ENCODE measurements at places on chromosomes 1 and 21.
A peak's percentile ranks its signal among the peaks of the same experiment; 100 is the strongest.

DNA sequence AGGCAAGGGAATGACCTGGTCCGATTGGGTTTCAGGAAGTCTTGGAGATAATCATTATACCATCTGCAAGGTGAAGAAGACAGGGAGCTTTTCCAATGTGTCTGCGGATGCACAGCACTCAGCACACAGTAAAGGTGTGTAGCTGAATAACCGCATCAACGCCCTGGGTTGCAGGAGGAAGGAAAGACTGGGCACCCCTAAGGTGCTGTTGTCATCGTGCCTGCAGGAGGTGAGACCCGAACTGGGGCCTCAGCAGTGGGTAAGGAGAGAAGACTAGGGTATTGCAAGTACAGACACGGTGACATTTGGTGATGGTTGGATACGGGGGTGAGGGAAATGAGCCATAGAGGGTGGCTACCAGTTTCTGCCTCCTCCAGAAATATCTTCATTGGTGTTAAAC is 1.1 kb upstream of the TRIM62 start:
- no peak for DNase-seq

GRCh38 chr1:184442260-184442659 is 55.4 kb downstream of the C1orf21 start:
- no peak for DNase-seq

DNA sequence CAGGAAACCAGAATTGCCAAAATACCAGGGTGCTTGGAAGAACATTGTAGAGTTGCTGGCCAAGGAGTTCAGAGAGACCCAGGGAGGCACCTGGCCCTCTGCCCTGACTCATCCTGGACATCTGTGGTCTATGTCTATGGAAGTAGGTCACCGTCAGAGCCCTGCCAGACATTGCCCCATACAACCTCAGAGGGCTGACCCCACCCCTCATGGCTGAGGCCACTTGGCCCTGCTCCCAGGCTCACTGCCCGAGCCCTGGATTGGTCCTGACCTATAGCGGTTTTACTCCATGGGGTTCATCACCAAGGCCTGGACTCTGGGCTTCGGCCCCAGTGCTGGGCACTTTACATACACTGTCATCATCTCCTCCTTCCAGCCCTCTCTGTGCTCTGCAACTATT is 233.1 kb downstream of the PTPRU start:
- DNase-seq, result no peak

- no peak for DNase-seq
Observed at GRCh38 chr1:244974550-244974949, 110.2 kb upstream of the HNRNPU start.

GRCh38 chr1:231893400-231894102 is 267.0 kb downstream of the DISC1 start:
- DNase-seq, result no peak

- DNase-seq, result no peak
Observed at GRCh38 chr1:33234588-33234990, 21.7 kb upstream of the ZNF362 start.

DNA sequence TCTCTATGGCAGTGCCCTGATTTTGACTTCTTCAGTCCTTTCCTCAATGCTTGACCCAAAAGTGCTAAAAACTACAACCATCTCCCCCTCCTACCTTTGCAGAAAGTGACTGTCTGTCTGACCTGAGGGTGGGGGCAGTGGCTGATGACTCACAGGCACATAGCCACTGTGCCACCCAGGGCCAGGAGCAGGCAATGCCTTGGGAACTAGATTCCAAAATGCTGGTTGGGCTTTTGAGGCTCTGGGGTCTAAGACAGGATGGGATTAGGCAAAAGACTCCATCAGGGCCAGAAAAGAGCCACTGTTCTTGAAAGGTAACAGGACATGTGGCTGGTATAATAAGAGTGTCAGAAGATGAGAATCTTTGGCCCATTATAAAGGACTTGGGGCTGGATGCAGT is 129.5 kb upstream of the KIAA0040 start:
- DNase-seq, result no peak

DNA sequence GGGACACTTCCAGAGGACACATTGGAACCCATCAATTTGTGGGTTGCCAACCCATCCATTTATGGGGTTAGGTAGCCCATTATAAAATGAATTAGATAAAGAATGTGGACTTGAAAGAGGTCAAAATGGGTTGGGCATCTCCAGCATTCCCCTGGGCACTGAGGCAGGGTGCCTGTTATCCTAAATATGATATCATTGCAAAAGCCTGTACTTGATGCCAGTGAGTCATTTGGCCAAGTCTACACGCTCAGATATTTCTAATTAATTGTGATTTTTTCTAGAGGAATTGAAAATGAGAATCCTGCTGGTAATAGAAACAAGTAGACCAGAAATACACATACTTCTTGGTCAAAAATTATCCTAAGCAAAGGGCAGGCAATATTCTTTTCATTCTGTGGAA is 21.9 kb upstream of the NBL1 start:
- no peak for DNase-seq

- no peak for DNase-seq
Observed at GRCh38 chr1:55071477-55071876, 32.1 kb downstream of the PCSK9 start.

DNA sequence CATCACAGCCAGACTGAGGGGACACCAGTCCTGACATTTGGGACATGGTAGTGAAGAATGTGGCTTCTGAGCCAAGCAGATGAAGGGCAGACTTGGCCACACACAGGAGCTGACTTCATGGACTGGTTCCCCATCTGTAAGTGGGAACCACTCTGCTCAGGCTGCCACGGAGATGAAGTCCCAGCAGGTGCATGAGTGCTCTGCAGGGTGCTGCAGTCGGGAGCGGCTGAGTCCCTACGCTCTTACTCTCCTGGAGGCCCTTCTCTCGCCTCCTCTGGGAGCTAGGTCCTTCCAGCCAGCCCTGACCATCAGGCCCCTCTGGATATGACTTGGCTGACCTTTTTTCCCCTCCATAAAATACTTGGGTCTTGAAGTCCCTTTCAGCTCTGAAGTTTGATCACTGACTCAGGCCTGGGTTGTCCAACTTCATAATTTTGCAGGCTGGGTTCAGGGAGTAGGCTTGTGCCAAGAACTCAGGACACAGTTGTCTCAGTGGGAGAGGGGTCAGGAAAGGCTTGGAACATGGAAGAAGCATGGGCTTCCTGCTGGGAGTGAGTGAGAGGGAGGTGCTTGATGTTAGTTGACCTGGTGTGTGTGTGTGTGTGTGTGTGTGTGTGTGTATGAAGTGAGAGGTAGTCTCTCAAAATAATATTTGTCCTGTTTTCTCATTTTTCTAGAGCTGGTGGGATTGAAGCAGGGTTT is 21.0 kb upstream of the EPS8L3 start:
- no peak for DNase-seq

GRCh38 chr21:16370186-16370585 is 640.4 kb downstream of the USP25 start:
- no peak for DNase-seq

GRCh38 chr1:208551633-208552320 is 307.6 kb upstream of the PLXNA2 start:
- DNase-seq, result no peak

DNA sequence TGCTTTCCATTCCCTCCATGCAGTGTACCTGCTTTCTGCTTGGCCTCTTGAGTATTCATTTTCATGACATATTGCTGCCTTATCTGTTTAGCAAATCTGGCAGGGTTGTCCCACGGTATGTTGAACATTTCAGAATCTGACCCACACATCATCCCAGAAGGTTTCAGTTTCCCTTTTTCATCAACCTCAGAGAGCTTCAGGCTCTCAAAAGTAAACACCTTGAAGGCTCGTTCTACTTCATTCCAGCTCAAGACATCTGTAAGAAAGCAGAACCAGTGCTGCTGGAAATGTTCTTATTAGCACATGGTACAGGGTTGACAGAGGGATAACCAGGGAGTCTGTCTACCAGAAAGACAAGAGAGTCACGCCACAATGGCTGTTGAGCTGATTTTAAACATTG is 103.6 kb downstream of the SPAG17 start:
- DNase-seq, result no peak

GRCh38 chr1:182614796-182615454 is 10.7 kb upstream of the RGS16 start:
- peak; percentile 70 for DNase-seq
